Ammon's horn (tissue), 1 donor: ENCODE measurements at places on chromosomes 1 and 21.

DNA sequence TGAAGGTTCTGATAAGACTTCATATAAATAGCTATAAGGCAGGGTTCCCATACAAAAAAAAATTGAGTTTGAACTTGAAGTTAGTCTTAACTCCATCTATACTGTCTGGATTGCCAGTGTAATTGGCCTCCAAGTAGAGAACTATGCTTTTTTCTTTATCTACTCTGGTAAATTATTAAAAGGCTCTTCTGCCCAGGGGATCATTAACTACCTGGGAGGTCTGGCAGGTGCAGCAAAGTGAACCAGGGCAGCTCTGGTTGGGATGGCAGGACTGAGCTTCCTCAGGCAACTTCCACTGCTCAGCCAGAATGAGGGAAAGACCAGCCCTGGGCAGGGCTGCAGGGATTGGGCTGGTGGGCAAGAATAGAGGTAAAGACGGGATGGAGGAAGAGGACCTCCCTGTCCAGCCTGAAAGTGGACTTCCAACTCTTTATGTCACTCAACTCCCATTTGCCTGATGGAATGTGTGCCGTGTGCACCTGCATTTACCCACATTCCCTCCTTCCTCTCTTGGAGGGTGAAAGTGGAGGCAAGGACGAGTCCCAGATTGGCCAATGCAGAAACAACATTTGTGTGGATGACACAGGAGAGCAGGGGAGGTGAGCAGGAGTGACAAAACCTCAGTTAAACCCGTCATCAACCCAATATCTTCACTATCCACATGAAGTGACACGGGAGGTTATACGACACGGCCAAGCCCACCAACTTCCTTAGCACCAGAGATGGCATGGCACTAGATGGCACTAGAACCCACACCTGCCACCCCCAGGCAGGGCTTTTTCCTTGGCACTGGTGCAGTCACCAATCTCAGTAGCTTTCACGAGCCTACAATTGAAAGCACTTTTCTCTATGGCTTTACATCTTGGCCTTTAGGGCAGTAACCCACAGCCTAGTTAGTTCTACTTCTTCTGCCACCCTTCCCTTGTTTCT is 25.2 kb downstream of the CCN1 start:
- DNase-seq = no peak

DNA sequence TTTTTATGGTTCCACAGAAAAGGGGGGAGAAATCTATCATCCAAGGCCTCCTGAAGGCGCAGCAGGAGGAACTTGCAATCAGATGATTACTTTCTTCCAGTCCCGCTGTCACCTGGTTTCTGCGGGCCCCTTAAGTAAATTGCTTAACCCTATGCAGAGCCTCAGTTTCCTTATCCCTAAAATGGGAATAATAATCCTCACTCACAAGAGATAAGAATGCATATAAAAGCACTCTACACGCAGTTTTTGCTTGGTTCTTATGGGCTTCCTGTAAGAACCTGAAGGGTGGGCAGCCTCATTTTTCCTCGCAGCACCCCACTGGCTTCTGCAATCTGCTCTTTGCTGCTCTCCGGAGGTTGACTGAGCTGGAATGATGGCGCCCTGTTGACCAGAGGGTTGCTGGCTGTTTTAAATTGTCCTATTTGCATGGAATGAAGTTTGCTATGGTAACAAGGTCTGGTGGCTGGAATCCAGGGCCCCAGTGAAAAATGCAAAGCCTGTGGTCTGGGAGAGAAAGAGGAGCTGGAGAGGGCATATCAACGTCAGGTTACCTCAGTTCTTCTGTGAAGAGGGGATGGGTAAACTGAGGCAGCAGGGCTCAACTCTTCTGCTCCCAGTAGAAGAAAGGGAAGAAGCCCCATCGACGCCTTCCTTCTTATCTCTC is 1.0 kb upstream of the KAZN start:
- DNase-seq = no peak

GRCh38 chr21:42145569-42146272 is 73.2 kb upstream of the ABCG1 start:
- peak; percentile 85 for DNase-seq

DNA sequence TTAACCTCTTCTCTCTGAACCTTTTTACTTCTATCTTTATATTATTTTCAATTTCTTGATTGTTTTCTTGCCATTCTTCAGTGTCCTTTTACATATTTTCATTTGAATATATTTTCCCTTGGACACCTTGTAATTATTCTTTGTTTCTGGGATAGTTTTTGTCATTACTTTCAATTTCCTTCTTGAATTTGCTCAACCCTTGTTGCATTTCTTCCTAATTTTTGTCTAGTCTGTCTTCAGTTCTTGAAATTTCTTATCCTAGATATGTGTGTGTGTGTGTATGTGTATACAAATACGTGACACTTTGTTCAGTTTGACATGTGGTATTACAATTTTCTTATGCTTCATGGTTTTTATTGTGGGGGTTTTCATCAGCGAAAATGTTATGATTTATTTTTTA is 1.9 kb upstream of the GALNT2 start:
- no peak for DNase-seq

DNA sequence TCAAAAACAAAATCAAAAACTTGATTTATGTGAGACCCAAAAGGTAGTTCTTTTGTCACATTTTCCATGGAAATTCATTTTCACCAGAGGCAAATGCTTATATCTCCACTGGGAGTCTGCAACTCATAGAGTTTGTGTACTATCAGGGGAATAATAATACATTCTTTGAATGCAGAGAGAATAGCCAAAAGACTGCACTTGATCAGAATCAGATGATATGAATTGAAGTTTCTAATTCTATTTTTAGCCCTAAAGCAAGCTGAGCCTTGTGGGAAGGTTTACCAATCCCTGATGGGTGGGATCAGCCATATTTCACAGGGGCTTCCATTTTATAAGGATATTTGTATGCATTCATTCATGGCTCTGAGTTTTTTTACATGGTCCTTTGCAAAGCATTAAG is 49.6 kb downstream of the TSEN15 start:
- no peak for DNase-seq

GRCh38 chr1:96236156-96236739 is 485.3 kb upstream of the PTBP2 start:
- peak; percentile 78 for DNase-seq
